Activated CD8-positive, alpha-beta memory T cell treated with anti-CD3 and anti-CD28 coated beads, Interleukin-2, amount 10 ng/mL, durations not matched to agents 7 days and 5 days (primary cell): ENCODE measurements at places on chromosomes 13 and 19.
A peak's percentile ranks its signal among the peaks of the same experiment; 100 is the strongest.

- H3K4me1 ChIP-seq: peaks cover 4% of the 10 kb centered on the region
- no peak for DNase-seq
- H3K27ac ChIP-seq: no peak within 1 kb of the TSS
- peaks cover 77% of the 10 kb centered on the region for H3K27me3 ChIP-seq
These were observed at the start of gene CRLF1 for GRCh38 chr19:18606281-18607225. CRLF1 (minus strand) TSS chr19:18606799; CDS start chr19:18606656, 143 bp downstream.

DNA sequence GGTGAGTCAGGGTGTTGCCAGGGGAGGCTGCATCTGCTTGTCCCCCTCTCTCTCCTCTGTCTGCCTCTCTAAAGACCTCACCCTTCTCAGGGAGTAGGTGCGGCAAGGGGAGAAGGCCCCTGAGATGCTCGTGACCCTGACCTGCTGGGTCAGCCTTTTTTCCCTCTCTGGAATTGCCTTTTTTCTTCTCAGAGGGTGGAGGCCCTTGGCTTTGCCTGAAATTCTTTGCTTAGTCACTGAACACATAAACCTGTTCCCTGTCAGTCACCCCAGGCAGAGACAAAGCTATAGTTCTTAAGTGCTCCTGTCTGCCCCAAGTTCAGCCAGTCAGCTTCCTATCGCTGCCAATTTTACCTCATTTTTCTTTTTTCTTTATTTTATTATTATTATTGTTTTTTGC, 35.2 kb upstream of the PEG3 start:
- H3K4me1 ChIP-seq: no peaks in the 10 kb centered on the region
- H3K4me3 ChIP-seq: no peak overlapping the region
- H3K27me3 ChIP-seq: no peaks in the 10 kb centered on the region
- no peak overlapping the region for H3K27ac ChIP-seq

DNA sequence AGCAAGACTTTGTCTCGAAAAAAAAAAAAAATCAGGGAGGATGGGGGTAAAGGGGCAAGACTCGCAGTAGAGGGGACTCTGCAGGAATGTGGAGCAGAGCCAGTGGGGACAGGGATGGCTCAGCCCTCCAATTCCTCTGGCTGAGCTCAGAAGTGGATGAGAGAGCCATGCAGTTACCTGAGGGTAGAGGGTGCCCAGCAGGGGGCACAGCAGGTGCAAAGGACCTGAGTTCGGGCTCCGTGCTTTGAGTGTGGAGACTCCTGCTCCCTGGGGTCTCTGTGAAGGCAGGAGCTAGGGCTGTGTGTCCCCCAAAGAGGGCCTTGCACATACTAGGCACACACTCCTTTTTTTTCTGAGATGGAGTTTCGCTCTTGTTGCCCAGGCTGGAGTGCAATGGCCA, 7.7 kb downstream of the DOCK6 start:
- no peak overlapping the region for H3K4me3 ChIP-seq
- peaks cover 8% of the 10 kb centered on the region for H3K27me3 ChIP-seq
- no peak overlapping the region for H3K27ac ChIP-seq
- DNase-seq: no peak
- H3K36me3 ChIP-seq: no peaks in the 10 kb centered on the region

DNA sequence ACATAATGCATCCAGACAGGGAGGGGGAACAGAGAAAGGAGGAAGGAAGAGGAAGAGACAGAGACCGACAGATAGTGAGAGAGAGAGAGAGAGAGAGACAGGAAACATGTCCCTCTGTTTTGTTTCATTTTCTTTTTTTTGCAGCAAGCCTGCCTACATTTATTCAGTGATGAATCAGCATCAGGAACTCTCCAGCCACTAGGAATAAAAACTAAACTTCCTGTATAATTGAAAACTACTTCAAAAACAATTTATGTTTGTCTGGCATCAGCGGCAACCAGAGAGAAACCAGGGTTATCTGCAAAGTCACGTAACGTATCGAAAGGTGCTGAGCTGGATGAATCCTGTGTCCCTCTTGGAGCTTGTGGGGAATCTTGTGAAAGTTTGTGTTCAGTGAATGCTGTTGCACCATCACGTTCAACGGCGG, 148.6 kb upstream of the SOX21 start:
- H3K36me3 ChIP-seq: peaks cover 1% of the 10 kb centered on the region
- peaks cover 10% of the 10 kb centered on the region for H3K4me1 ChIP-seq
- no peak for DNase-seq
- H3K27me3 ChIP-seq: peaks cover 37% of the 10 kb centered on the region
- H3K4me3 ChIP-seq: peak overlapping the region; percentile 88
- peak overlapping the region; percentile 77 for H3K27ac ChIP-seq

DNA sequence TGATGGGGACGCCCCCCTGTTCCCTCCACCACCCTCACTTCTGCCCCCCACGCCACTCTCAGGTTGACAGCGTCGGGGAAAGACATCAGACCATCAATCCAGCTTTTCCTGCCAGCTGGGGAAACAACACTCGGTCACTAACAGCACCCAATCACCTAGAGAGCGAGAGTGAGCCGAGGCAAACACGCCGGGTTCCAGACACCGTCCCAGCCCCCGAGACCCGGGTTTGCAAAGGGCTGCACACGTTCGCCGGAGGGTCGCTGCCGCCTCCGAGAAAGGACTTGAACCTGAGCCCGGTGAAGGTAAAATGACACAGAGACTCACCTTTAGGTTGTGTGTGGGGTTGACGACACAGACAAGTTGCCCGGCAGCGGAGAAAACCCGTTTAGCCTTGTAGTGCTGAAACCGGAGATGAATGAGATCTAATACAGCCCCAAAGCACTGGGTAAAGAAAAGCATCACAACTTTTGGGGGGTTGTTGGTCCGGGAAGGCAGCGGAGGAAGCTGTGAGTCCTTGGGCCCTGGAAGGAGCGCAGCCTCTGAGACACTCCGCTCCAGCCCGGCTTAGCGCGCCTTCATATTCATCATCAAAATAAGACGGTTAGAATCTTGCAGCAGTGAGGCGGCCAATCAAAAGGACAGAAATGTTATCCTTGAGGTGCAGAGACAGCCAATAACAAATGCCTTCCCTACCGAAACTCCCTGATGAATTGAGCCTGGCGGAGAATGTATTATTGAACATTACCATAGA, at the start of gene SIAH3:
TSS of gene SIAH3 (minus strand) at position 583 of the 751 bp plus-strand sequence. CDS start at position 459, 124 bp downstream.
- no peak for DNase-seq
- peaks cover 53% of the 10 kb centered on the region for H3K27me3 ChIP-seq
- H3K36me3 ChIP-seq: peaks cover 4% of the 10 kb centered on the region
- peak within 1 kb of the TSS; percentile 72 for H3K4me3 ChIP-seq
- H3K4me1 ChIP-seq: peaks cover 40% of the 10 kb centered on the region
